Stimulated activated CD4-positive, alpha-beta T cell treated with anti-CD3 and anti-CD28 coated beads, Interleukin-1b, Interleukin-23, amount 100 ng/mL, for 1 hour (primary cell): ENCODE measurements at places on chromosomes 13 and 19.
A peak's percentile ranks its signal among the peaks of the same experiment; 100 is the strongest.

- no peak for DNase-seq
Observed at GRCh38 chr13:32209652-32210051, 105.5 kb downstream of the ZAR1L start.

- DNase-seq, result no peak
Observed at GRCh38 chr13:46556418-46556779, 3.4 kb downstream of the LRCH1 start.

GRCh38 chr13:42681326-42682100 lies 99.9 kb upstream of the FAM216B start:
- DNase-seq, result no peak

DNA sequence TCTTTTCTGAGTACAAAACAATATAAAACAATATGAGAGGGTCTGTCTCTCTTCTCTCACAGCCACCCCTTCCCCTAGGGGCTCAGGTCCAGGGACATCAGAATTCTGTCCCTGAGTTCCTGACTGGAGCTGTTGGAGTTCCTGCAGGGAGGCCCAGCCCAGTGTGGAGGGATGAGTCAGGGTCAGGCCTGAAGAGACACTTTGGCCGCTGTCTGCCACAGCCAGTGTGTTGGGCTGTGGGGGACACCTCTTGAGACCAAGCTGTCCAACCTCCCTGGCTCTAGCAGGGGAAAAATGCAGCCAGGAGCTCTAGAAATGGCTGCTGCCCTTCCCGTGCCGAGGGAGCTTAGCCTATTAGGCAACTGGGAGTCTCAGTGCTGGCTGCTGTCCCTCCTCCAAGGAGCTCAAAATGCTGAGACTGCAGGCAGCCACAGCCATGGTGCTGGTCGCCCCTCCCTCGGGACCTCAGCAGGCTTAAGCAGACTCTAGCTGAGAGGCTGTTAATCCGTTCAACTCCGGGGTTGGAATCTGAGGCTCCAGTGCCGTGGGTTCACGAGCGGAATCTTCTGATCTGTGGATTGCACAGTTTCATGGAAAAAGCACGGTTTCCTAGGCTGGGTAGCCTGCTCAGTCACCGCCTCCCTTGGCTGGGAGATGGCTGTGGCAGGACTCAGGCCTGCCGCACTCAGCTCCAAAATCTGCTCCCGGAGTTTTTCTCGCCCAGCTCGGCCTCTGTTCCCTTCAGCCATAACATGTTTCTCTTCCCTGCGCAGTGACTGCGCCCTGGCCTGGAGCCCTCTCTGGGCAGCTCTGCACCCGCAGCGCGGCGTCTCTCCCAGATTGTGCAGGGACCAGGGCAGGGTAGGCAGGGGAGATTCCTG lies 3.8 kb upstream of the ZNF626 start:
- no peak for DNase-seq

- DNase-seq, result peak; percentile 16
Observed at GRCh38 chr19:15091918-15092753, 10.1 kb downstream of the OR1I1 start.

DNA sequence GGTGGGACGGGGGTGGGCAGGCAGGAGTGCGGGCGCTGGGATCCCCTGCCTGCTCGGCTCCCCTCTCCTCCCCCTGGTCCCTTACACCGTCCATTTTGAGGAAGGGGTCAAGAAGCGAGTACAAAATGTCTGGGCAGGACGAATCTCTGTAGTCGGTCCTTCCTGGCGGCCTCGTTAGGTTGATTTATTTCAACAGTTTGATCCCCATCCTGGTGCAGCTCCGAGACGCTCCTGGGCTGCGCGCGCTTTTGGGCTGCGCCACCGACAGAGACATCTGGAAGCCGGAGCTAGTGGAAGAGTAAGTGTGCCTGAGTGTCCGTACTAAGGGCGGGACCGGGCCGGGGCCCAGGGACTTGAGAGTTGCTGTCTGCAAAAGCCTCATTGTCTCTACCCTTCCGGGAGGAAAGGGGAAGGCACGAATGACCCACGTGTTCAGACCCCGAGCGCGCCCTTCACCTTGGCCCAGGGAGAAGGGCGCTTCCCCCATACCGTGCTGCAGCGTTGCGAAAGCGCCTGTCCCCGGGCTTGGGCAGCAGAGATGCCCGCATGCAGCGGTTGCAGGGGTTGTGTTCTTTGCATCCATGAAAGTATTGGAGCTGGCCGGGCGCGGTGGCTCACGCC lies 1.8 kb downstream of the ZNF114 start:
- no peak for DNase-seq

DNA sequence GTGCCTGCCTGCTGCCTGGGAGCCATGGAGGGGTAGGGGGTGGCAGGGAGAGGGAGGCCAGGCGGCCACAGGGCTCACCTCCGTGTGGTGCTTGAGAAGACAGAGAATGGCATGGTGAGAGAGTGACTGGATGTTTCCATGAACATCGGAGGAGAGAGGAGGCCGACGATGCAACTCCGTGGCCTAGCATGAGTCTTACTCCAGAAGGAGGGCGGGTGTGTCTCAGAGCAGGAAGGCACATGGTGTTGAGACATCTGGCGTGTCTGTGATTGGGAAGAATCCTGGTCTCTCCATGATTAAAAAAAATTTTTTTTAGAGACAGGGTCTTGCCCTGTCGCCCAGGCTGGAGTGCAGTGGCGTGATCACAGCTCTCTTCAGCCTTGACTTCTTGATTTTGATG lies 5.1 kb downstream of the IRGC start:
- no peak for DNase-seq

DNA sequence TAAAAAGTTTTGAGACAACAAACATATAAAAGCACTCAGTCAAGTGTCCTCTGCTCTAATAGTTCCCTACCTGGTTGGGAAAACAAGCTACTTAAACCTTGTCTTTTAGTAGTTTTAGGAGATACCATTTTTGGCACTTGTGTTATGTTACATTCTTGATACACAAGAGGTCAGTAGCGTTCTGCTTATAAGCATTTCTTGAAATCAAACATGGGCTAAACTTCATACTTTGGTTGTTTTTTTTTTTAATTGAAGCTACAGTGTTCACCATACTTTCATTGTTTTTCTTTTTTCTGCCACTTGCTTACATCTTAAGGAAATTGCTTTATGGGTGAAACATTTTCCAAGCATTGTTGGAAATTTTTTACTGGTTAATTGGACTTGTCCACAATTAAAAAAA lies 12.9 kb downstream of the NHLRC3 start:
- DNase-seq, result no peak

DNA sequence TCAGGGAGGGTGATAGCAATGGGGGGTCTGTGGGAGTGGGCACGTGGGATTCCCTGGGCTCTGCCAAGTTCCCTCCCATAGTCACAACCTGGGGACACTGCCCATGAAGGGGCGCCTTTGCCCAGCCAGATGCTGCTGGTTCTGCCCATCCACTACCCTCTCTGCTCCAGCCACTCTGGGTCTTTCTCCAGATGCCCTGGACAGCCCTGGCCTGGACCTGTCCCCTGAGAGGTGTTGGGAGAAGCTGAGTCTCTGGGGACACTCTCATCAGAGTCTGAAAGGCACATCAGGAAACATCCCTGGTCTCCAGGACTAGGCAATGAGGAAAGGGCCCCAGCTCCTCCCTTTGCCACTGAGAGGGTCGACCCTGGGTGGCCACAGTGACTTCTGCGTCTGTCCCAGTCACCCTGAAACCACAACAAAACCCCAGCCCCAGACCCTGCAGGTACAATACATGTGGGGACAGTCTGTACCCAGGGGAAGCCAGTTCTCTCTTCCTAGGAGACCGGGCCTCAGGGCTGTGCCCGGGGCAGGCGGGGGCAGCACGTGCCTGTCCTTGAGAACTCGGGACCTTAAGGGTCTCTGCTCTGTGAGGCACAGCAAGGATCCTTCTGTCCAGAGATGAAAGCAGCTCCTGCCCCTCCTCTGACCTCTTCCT lies 9.3 kb upstream of the CEACAM7 start:
- no peak for DNase-seq

DNA sequence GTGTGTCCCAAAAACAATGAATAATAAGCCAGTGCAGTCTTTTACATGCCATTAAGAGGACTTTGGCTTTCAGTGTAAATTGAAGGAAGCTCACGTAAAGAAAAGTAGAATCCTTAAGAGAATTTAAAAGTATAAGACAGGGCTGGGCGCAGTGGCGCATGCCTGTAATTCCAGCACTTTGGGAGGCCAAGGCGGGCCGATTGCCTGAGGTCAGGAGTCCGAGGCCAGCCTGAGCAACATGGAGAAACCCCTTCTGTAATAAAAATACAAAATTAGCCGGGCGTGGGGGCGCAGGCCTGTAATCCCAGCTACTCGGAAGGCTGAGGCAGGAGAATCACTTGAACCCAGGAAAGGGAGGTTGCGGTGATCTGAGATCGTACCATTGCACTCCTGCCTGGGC lies 17.9 kb upstream of the ZNF253 start:
- no peak for DNase-seq

GRCh38 chr19:47660435-47660832 lies 51.5 kb downstream of the BICRA start:
- DNase-seq, result no peak

DNA sequence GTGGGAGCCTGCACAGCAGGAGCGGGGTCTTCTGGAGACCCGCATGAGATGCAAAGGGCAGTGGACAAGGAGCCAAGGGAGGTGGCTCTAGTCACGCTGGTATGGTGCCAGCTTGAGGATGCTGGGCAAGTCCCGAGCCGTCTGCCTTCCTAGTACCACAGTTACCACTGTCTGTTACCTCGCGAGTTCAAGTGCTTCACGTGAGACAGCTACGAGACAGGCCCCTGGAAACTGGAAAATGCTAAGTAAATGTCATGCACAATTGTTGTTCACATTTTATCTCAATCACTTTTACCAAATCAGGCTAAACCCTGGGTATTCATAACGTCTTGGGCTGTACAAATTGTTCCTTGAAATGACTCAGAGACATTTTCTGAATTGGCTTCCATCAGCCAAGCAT lies 155.7 kb downstream of the TNFRSF19 start:
- no peak for DNase-seq

DNA sequence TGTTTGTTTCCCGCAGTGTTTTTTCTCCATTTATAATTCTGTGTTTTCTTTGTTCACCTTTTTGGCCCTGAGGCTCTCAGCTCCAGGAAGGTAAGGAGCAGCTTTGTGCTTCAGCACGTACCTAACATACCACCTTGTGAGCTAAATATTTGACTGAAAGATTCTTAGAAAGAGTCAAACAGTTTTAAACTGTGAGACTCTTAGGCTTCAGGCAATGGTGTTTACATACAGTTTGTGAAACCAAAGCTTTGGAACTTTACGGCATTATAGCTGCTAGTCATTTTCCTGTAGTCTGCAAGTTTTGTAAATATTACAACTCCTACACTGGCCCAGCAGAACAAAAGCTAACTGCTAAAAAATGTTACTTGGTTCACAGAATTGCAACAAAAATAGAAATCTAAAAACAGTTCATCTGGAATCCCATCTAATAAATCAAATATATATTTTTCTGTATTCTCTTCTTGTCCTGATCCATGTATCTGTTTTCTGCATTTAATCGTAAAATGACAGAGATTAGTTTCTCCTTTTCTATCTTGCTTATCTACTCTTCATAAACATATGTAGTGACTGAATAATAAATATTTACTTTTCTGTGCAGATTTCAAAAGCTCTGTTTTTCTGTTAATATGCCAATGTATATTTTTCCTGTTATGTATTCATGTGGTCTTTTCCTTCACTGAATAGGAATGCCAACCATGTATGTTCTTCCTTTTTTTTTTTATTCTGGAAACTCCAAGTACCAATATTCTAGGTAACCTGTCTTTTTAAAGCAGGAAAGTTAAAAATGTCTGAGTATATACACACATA lies 38.8 kb upstream of the GPI start:
- no peak for DNase-seq

- no peak for DNase-seq
Observed at GRCh38 chr13:45872566-45872965, 21.0 kb upstream of the SIAH3 start.

GRCh38 chr19:41947091-41947490 lies 12.0 kb downstream of the RABAC1 start:
- DNase-seq, result no peak

GRCh38 chr19:8663920-8664670 lies 33.7 kb downstream of the NFILZ start:
- no peak for DNase-seq

DNA sequence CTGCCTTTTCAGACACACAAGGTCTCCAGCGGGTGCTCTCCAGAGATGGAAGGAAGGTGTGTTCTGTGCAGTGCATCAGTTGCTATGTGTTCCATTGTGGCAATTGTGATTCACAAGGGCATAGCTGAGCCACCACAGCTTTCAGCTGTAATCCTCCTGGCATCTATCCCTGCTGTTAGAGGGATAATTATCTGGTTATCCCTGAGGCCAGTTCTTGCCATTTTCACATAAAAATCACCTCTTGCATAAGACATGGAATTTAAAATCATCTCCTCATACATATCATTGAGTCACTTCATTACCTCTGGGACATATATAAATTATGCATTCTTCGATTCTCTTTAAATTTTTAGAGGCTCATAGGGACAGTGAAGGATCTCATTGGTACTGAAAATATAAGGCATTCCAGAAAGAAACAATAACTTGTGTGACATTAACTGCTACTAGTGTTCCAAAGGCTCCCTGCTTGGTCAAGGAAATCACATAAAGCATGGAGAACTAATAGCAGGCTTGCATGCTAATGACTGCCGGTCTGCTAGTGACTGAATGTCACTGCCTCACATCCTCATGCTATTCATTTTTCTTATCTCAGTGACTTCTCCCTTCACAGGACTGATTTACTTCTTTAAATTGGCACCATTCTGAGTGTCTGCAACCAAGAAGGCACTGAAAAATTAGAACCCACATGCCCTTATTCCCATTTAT lies 214.0 kb downstream of the ENOX1 start:
- DNase-seq, result no peak

DNA sequence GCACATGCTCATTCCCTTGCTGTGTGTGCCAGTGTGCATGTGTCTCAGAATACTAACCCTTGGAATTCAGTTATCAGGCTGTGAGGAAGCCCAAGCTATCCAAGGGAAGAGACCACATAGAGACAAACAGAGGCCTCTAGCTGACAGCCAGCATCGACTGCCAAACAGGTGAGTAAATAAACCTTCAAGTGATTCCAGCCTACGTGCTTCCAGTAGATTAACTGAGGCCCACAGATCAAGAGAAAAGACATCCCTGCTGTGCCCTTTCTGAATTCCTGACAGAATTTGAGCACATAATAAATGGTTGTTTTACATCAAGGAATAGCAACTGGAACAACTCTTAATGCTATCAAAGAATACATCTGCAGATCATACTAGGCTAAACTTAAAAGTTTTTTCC lies 17.5 kb downstream of the ZC3H13 start:
- no peak for DNase-seq

- no peak for DNase-seq
Observed at GRCh38 chr13:35470671-35471661, 5.5 kb downstream of the MAB21L1 start.

- DNase-seq, result no peak
Observed at GRCh38 chr13:45847554-45848224, 3.9 kb downstream of the SIAH3 start.

DNA sequence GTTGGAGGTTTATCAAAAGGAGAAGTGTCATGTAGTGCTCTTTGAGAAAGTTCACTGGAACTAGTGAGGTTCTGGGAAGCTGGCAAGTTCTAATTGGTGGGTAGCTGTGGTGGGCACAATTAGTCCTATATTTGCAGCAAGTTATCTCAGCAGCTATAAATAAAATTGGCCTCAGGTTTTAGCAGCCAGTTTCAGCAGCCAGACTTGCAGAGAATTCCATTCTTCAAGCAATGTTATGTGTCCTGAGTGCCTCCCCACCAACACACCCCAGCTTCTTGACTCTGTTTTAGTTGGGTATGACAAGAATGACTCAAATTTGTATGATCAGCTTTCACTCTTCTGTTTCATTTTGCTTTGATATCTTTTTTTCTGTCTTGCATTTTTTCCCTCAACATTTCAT lies 4.7 kb downstream of the IFT88 start:
- no peak for DNase-seq
